GM06990 (cell line): ENCODE measurements at places on chromosomes 3 and 15.
A peak's percentile ranks its signal among the peaks of the same experiment; 100 is the strongest.

- no peak for DNase-seq
Observed at GRCh38 chr3:10474847-10475246, 30.5 kb downstream of the ATP2B2 start.

DNA sequence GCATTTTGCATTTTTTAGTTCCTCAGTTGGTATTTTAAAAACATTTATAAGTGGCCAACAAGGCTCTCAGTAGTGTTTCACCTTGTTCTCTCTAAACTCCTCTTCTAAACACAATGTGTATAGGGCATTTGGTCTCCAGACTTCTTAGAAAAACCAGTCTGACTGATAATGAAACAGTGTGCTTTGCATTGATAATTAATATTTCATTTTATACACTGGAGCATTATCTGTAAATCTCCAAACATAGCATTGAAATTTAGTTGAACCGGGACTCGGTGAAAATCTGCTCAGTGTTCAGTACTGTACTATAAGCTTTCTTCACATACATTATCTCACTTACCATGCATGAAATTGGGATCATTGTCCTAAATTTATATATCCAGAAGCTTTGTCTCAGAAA lies 53.6 kb downstream of the SETD5 start:
- DNase-seq = no peak

GRCh38 chr3:49591615-49592014 lies 37.3 kb downstream of the BSN start:
- no peak for DNase-seq

- DNase-seq = peak; percentile 42
Observed at GRCh38 chr3:50121072-50122032, 32.6 kb downstream of the RBM5 start.

DNA sequence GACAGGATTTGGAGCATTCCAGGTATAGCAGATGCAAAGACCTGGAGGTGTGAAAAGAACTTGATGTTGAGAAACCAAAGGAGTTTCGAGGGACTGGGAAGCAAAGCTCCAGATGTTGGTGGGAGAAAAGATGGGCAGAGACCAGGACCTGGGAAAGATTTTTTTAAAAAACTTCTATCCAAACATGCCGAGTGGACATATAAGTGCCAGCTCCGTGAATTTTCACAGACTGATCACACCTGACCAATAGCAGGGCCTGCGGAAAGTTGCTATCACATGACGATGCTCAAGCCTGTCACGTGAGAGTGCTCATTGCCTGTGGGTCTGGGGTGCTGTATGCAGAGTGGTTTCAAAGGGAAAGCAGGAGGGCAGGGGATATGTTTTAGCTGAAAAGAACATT lies 19.9 kb downstream of the SMAD6 start:
- DNase-seq = no peak

DNA sequence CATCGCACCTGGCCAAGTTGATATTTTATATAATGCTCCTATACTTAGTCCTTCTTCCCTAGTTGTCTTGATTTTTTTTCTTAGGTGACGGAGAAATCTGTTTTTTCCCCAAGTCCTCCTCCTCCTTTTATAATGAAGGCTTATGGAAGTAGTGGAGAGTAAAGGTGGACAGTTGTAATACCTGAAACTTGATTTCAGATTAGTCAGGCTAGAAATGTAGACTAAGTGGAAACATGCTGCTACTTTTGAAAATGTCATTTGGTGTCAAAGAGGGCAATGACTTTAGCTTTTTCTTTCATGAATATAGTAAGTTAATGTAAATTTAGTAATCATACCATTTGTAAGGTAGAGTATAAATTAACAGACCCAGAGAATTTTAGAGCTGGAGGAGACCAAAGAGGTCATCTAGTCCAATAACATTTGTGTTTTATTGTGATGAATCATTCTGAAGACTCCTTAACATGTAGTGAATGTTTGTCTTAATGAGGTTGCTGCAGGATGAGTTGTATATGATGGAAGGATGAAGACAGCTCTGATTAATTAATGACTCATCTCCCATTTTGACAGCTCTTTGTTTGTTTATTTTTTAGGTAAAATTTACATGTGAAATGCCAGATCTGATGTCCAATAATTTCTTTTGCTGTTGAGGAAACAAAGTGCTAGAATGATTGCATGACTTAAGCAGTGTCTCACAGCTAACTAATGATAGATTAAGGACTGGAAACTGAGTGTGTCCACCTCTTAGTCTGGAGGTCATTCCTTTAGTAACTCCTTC lies 8.7 kb downstream of the CTDSPL2 start:
- DNase-seq = no peak

DNA sequence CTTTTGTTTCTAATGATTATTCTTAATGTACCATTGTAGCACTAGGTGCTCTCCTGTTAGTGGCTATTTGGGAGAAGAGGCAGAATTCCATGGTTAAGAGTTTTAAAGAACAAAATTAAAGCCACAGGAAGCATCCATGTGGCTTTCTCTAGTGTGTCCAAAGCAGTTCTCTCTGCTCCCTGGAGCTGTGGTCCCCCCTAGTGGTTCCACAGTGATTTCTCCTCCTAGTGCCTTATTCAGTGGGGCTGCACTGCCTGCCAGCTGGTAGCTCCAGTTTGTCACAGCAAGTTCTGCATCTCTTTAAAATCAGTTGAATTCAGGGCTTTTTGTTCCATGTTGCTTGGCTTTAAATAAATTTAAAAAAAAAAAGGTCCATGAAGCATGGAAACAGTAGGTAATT lies 39.6 kb upstream of the FAM98B start:
- DNase-seq = no peak

- no peak for DNase-seq
Observed at GRCh38 chr3:103609472-103609871, 1174.7 kb downstream of the ZPLD1 start.

DNA sequence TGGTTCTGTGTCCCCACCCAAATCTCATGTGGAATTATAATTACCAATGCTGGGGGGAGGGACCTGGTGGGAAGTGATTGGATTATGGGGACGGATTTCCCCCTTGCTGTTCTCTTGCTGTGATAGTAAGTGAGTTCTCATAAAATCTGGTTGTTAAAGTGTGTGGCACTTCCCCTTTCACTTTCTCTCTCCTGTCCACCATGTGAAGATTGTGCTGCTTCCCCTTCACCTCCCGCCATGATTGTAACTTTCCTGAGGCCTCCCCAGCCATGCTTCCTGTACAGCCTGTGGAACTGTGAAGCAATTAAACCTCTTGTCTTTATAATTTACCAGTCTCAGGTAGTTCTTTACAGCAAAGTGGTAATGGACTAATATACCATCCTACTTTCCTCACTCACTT lies 289.6 kb downstream of the EFHB start:
- DNase-seq = no peak

DNA sequence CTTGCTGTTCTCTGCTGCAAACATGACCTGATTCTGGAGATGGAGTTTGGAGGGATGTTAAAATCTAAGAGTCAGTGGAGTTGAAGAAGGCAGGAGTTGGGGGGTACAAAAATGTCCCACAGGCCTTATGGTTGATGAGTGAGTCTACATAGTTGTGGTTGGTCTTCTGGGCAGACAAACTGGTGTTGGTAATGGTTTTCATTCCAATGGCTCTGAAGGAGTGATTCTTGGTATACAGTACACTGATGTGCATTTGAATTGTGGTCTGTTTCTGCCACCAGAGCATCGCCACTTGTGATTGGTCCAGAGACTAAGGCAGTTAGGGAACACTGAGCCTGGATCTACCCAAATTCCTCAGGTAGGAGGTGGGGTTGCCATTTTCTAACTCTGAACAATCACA lies 514.1 kb upstream of the CFAP20DC start:
- DNase-seq = no peak

- no peak for DNase-seq
Observed at GRCh38 chr15:27172821-27173220, 201.8 kb downstream of the GABRG3 start.

- DNase-seq = no peak
Observed at GRCh38 chr3:167870759-167871158, 135.2 kb downstream of the SERPINI1 start.

DNA sequence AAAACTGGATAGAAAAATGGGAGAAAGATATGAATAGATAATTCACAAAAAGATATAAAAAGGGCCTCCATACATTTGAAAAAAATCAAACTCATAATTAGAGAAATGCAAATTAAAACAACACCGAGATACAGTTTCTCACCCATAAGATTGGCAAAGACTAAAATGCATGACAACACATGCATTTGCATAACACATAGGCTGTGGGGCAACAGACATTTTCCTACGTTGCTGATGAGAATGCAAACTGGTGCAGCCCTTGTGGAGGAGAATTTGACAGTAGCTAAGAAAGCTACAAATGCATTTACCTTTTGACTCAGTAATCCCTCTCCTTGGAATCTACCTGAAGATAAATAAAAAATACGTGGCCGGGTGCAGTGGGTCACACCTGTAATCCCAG lies 11.4 kb upstream of the CAND2 start:
- DNase-seq = no peak

DNA sequence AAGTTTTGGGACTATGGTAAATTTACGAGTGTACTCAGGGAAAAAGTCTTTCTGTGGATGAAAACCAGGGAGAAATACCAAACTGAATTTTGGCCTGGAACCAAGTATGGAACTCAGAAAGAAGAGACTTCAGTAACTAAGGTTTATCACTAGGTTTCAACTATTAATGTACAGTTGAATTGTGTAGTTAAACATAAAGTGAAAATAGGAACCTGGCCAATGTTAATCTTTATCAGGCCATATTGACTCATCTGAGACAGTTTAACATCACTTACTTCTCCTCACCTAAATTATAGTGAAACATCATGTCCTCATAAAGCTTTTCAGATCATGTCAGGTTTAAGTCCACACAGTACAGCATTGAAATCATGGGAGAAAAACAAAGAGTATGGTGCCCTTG lies 197.7 kb downstream of the LSAMP start:
- DNase-seq = no peak

- DNase-seq = no peak
Observed at GRCh38 chr3:4730719-4731118, 237.6 kb downstream of the ITPR1 start.

DNA sequence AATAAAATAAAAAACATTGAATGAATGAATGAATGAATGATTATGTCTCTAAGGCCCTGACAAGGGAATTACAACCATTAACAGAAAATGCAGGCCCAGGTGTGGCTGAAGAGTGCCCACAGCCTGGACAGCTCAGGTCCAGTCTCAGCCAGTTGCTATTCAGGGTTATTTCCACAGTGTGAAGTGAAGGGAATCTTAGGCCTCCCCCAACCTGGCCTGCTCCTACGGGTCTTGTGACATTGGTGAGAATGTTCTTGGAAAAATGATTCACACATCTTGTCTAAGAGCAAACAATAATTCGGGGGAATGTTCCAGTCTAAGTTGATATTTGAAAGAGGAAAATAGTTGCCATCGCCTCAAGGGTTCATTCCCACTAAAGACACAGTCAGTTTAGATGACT lies 37.0 kb downstream of the MINDY4B start:
- no peak for DNase-seq

DNA sequence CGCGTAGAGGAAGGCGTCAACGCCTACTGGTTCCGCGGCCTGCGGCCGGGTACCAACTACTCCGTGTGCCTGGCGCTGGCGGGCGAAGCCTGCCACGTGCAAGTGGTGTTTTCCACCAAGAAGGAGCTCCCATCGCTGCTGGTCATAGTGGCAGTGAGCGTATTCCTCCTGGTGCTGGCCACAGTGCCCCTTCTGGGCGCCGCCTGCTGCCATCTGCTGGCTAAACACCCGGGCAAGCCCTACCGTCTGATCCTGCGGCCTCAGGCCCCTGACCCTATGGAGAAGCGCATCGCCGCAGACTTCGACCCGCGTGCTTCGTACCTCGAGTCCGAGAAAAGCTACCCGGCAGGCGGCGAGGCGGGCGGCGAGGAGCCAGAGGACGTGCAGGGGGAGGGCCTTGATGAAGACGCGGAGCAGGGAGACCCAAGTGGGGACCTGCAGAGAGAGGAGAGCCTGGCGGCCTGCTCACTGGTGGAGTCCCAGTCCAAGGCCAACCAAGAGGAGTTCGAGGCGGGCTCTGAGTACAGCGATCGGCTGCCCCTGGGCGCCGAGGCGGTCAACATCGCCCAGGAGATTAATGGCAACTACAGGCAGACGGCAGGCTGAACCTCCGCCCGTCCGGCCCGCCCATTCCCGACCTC lies 4.1 kb downstream of the ISLR2 start:
- DNase-seq = peak; percentile 37

GRCh38 chr3:123048480-123049237 lies 18.2 kb upstream of the PDIA5 start:
- DNase-seq = no peak

- DNase-seq = no peak
Observed at GRCh38 chr15:87369269-87369668, 887.3 kb downstream of the NTRK3 start.

DNA sequence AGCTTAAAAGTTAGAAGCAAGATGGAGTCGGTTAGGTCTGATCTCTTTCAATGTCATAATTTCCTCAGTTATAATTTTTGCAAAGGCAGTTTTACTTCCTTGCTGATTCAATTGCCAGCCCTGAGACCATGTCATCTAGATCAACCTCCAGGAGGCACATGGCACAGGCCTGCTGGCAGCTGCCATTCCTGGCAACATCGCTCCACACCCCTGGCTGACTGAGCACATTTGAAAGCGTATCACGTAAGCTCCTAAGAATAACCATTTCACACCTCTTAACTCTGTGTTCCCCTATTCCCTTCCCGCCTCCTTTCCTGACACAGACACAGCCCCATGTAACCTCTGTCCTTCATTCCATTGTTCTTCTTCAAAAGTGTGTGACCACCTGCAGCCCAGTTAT lies 313.9 kb upstream of the CTNNB1 start:
- no peak for DNase-seq

DNA sequence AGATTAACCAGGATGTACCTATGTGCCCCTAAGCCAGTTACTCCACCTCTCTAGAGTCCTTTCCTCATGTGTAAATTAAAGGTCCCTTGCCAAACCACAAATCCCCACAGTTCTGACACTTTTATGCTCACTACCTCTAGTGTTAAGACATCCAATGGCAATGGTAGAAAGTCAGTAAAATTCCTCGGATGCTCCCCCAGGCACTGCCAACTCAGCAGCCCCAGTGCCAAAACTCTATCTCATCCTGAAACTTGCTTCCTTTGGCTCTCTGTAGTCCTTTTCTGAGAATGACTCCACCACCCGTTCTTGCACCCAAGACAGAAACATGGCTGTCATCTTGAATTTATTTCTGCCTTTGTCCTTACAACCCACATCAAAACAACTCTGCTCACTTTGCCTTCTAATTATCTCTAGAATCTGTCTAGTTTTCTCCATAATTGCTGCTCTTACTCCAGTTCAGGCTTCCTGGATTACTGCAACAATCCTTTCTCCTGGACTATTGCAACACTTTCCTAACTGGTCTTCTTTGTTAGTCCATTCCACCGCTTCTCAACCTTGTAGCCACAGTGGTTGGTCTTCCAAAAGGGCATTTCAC lies 41.6 kb downstream of the MB21D2 start:
- DNase-seq = no peak

DNA sequence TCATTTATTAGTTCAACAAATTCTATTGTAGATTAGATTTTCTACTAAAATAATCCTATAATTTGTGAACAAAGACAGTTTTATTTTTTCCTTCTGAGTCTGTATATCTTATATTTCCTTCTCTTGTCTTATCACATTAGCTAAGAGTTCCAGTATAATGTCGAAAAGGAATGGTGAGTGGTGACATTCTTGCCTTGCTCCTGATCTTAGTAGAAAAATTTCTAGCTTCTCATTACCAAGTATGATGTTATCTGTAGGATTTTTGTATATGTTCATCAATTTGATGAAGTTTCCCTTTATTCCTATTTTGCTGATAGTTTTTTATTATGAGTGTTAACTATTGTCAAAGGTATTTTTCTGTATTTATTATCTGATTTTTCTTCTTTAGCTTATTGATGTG lies 756.6 kb upstream of the BCHE start:
- no peak for DNase-seq

- no peak for DNase-seq
Observed at GRCh38 chr15:71186267-71186666, 71.0 kb downstream of the THSD4 start.

- DNase-seq = peak; percentile 66
Observed at GRCh38 chr15:68818769-68819494, 1.8 kb downstream of the ANP32A start.
